ENCODE measurements at places on chromosomes 1 and 21.

DNA sequence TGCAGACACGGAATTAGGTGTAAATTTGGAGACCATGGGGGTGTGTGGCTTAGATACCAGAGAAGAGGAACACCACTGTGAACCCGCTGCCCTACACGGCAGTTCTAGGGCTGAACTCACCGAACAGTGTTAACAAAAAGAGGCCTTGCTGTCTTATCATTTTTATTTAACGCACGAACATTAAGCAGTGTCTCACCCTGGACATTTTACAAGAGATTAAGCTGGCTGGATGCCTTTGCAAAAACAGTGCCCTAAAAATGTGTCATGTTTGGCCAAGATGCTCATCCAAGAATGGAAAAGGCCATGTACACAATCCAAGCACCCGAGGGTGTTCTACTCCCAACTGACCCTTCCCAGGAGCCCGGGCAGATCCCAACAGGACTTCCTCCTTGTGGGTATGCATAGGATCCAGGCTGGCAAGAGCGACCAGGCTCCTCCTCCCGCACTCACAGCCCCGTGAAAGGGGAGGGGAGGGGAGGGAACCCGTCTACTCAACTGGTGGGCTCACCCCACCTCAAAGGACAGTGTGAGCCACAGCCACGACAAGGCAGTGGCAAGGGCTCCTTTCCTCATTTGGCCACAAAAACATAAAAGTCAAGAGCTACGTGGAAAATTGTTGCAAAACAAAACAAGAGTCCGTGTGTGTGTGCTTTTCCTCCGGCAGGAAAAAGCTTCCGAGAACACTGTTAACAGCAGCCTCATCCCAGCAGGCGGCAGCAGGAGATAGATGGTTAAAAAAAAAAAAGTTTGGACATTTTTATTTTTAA is 20.3 kb downstream of the C2CD2 start:
- DNase-seq: no peak

- peak; percentile 53 for DNase-seq
Measured at GRCh38 chr1:156910309-156910782, 10.1 kb upstream of the LRRC71 start.

DNA sequence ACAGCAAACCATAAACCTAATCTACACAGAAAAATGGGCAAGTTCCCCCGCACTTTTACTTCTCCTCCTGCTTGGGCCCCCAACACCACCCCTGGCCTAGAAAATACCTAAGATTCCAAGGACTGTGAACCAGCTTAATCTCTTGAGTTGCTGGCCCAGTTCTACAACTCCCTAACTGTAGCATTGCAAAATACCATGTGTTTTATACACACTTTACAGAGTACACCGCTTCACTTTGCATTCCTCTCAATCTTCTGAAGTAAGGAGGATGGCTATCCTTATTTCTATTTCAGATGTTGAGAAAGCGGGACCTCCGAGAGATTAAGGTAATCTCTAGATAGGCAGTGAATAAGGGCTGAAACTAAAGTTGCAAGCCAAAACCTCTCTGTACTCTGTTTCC is 408.3 kb upstream of the NR5A2 start:
- DNase-seq: no peak

DNA sequence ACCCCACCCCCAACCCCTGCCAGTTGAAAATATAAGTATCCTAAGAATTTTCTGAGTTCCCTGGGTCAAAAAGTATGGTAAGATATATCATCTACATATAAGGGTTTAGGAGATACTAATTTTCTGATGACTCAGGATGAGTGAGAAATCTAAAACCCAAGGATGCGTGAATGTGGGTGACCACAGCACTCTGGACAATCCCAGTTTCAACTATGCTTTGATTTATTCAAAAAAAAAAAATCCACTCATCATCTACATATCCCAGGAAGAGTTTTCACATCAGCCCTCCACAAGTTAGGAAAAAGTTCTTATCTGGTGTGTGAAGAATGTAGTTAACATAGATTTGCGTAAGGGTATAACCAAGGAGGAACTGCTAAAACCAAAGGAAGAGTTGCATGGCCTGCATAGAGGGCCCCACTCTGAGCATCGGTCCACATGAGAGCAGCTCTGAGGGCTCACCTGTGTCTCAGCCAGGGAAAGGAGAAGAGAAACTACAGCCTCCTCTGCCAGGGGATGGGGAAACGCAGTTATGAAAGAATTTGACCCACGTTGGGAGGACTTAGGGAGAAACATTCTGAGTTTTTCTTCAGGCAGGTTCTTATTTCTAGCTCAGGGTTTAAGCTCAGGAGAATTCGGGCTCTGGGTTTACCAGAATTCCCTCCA is 18.8 kb downstream of the LAMB3 start:
- no peak for DNase-seq

DNA sequence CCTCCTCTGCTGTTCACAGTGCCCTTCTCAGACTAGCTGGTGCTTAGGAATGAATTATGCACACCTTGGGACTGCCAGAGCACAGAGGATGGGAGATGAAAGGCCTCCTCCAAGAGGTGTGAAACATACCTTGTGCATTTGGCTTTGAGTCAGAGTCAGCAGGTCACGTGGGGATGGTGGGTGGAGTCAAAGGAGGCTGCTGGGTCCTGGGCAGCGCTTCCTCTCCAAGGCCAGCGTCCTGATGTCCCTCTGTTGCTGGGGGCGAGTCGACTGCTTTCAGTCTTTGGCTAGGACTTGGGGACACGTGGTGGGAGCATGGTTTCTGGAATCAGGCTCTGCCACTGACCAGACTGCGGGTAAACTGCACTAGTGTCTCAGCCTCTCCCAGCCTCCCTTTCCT is 91.2 kb downstream of the AJAP1 start:
- no peak for DNase-seq

GRCh38 chr1:50266509-50266908 is 156.7 kb downstream of the DMRTA2 start:
- no peak for DNase-seq

DNA sequence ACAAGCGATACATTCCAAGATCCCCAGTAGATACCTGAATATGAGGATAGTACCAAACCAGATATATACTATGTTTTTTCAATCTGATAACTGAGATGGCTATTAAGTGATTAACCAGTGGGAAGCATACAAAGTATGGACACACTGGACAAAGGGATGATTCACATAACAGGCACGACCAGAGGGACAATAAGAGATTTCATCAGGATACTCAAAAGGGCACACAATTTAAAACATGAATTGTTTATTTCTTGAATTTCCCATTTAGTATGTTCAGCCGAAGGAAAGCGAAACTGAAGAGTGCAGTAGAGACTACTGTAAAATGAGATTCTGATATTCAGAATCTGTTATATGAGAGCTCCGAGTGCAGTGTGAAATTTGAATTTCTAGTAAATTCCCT is 10.6 kb downstream of the ZZZ3 start:
- DNase-seq: no peak

GRCh38 chr1:16984717-16985116 is 4.3 kb upstream of the MFAP2 start:
- no peak for DNase-seq

DNA sequence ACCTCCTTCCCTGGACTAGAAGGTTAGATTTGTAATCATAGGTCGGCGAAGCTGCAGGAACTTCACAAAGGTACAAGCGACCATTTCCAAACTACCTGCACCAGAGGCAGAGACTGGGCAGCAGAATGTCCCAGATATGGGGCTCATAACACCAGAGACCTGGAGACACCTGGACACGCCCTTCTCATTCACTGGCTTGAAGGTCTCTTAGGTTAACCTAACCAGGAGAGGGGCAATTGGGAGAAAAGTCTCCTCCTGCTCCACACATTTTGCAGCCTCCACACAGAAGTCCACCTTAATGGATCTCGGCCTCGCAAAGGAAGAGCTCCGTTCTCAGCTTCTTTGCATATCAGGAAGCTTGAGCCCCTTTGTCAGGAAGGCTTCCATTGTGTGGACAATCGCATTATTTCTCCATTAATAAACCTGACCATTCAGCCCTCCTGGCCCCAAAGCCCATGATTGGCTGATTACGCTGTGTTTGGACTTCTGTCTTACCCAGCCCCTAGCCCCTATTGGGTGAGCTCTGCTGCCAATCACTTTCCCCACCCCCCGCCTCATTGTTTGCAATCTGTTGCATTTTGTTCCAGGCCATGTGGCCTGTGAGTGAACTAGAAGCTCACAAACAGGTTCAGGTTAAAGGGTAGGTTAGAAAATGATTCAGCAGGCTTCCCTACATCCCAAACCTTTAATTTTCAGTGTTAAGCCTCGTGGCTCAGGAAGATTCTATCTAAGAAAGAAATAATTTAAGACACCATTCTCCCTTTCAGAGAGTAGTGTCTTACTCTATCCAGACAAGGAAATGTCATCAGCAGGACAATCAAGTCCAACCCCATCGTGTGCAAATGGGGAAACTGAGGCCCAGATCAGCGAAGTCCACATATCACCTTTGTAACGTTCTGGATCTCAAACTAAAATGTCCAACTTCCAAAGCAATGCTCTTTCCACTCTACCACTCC is 2.8 kb downstream of the MYCL start:
- DNase-seq: no peak

DNA sequence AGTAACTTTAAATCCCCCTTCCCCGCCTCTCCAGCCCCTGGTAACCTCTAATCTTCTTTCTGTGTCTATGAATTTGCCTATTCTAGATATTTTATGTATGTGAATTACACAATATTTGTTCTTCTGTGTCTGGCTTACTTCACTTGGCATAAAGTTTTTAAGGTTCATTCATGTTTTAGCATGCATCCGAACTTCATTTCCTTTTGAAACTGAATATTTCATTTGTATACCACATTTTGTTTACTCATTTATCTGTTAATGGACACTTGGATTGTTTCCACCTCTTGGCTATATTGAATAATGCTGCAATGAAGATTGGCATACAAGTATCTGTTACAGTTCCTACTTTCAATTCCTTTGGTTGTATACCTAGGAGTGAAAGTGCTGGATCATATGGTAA is 205.3 kb downstream of the TM2D1 start:
- DNase-seq: no peak

GRCh38 chr1:60870269-60870865 is 212.0 kb upstream of the NFIA start:
- no peak for DNase-seq

- DNase-seq: no peak
Measured at GRCh38 chr1:27645071-27645415, 10.1 kb upstream of the FGR start.

GRCh38 chr1:167474191-167474641 is 44.1 kb downstream of the CD247 start:
- DNase-seq: peak; percentile 64

DNA sequence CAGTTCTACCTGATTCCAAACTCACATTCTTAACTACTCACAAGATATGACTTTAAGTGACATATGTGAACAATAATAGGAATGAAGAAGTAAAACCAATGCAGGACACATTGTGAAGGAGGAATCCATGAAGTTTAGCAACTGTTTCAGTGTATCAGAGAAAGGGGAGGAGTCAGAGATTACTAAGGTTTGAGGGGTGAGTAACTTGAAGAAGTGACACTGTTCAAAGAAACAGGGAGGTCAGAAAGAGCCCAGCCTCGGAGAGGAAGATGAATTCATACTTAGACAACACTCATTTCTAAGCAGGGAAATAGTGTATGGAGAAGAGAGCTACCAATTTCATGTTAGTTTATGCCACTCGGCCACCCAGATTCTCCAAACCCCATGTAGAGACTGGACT is 28.2 kb upstream of the RPF1 start:
- no peak for DNase-seq

DNA sequence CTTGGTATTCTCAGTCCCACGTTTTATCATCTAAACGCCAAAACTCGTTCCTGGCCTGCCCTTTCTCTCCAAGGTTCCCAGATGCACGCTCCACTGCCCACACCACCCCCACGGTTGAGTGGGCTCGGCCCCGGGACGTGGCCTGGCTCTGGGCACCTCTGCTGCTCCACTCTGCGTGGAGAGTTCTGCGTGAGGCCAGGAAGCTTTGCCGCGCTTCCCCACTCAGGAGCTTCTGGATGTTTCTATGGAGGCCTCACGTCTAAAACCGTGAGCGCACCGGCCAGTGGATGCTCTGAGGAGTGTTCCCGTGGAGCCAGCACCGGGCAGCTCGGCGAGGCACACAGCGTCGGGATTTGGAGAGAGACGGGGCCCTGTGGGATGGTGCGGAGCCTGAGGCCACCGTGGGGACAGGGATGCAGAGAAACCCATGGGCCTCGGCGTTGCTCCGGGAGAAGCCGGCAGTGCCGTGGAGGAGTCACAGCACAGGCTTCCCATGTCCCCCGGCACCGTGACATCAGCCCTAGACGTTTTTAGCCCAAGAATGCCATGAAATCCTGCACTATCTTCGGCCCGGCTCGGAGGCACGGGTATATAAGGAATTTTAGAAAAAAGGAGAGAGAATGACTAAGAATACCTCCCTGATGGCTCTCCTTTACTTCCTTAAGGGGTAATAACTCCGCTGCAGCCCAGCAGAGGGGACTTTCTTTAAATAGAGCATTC is 125.9 kb downstream of the PRDM16 start:
- no peak for DNase-seq

- DNase-seq: no peak
Measured at GRCh38 chr1:150799089-150799488, 9.0 kb downstream of the CTSK start.

- DNase-seq: no peak
Measured at GRCh38 chr1:181531441-181531840, 48.1 kb downstream of the CACNA1E start.

- DNase-seq: peak; percentile 57
Measured at GRCh38 chr1:66274634-66275033, 259.3 kb upstream of the SGIP1 start.

GRCh38 chr1:160993544-160994193 is 27.3 kb downstream of the F11R start:
- peak; percentile 24 for DNase-seq

- DNase-seq: peak; percentile 48
Measured at GRCh38 chr1:221439747-221440501, 302.0 kb downstream of the DUSP10 start.

DNA sequence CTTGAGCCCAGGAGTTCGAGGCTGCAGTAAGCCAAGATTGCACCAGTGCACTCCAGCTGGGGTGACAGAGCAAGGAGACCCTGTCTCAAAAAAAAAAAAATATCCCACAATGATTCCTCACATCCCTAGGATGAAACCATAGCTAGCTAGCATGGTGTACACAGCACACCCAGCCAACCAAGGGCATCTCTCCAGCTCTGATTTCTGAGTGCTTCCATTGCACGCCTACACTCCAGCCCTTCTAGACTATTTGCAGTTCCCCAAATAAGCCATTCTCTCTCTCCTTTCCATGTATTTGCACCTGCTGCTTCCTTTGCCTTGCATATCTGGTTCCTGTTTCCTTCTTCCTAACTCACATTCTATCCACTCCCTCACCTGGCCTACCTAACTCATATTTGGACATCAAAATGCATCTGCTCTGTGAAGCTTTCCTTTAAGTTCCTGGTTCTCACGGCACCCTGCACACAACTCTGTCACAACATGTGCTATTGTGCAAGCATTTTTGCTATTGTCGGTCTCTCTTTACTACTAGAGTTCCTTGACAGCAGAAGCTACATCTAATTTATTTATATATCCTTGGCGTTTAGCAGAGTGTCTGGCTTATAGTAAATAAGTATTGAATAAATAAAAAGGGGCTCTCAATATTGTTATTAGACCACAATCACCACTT is 2.4 kb upstream of the ELAPOR1 start:
- no peak for DNase-seq
